AG08396 (cell line): ENCODE measurements at places on chromosomes 2 and 18.

- no peak for DNase-seq
Observed at GRCh38 chr2:138029276-138029675, 65.0 kb downstream of the HNMT start.

GRCh38 chr2:172373766-172374165, 53.6 kb upstream of the ITGA6 start:
- DNase-seq = no peak

GRCh38 chr2:204225671-204226073, 289.1 kb downstream of the ICOS start:
- DNase-seq = no peak

DNA sequence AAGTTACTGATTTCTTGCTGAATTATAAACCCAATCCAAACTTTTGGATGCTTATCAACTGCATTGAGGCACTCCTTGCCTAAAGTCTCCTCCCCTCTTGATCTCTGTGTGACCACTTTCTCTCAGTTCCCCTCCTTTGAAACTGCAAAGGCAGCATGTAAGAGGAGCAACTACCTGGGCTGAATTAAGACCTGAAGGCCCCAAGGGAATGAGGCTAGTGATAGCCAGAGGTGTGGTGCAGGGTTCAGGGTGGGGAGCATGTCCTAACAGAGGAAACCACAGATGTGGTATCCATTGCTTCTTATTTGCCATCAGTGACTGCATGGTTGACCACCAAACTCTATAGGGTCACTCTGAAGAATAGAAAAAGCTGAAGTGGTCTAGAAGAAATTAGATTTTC, 557.9 kb downstream of the TNS1 start:
- no peak for DNase-seq

GRCh38 chr2:194709840-194710239, 947.2 kb upstream of the SLC39A10 start:
- DNase-seq = no peak

DNA sequence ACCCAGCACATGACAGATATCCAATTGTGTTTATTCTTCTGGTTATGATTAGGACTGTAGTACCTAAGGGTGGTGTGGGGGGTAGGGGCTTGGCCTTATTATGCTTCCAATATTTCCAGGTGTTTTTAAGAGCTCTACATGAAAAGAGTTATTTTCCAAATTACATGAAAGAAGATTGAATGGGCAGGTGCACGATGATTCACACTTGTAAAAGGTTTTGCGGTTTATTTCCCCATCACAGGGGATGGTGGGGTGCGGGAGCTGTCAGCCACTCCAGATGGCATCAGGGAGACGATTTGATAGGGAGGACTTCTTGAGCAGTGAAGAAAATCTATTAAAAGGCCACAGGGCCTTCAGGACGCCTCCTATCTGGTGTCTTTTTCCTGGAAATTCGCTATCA, 15.1 kb upstream of the CCBE1 start:
- DNase-seq = no peak

DNA sequence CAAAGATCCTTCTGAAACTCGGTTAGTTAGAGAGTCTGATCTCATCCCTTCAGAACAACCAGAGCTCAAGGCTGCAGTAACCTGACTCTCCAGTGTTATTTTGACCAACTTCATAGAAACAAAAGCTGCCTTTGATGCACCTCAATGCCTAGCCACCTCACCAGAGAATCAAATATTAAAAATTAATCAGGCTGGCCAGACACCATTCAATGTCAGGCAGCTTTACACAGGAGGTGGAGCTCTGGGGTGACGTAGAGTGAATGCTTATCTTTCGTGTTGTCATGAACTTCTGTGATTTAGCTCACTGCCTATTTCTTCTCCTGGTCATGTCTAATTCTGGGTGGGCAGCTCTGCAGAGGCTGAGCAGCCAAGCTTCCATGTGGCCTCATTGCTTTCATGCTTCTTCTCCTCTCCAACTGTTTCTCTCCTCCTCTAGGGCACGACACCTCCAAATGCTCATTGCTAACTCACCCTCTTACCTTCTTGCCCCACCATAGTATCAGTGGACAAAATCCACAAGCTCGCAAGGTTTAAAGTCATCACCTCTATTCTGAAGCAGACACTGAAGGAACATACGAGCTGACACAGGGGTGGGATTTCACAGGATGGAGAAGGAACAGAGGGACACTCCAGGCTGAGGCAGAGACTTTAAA, 39.4 kb downstream of the AAK1 start:
- no peak for DNase-seq
